ENCODE measurements at places on chromosomes 2 and 18.
A peak's percentile ranks its signal among the peaks of the same experiment; 100 is the strongest.

GRCh38 chr2:36618381-36618780, 20.4 kb upstream of the FEZ2 start:
- DNase-seq: no peak

DNA sequence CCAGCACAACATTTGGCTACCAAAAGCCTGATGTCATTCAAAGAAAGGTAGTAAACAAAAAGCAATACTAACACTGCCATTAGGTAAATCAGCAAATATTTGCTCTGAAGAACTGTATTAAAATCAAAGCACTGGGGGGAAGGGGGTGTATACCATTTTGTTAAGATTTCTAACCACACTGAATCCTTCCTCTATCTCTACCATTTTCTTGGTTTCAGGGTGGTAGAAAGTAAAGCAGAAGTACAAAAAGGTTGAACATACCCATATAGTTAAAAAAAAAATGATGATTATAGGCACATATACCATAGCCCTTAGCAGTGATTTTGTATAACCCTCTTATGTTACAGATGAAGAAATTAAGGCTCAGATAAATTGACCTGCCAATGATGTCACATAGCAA, 437.6 kb downstream of the ZEB2 start:
- no peak for DNase-seq

- no peak for DNase-seq
Observed at GRCh38 chr18:78499586-78499985, 480.0 kb upstream of the SALL3 start.

- no peak for DNase-seq
Observed at GRCh38 chr2:33788044-33788443, 188.9 kb upstream of the FAM98A start.

DNA sequence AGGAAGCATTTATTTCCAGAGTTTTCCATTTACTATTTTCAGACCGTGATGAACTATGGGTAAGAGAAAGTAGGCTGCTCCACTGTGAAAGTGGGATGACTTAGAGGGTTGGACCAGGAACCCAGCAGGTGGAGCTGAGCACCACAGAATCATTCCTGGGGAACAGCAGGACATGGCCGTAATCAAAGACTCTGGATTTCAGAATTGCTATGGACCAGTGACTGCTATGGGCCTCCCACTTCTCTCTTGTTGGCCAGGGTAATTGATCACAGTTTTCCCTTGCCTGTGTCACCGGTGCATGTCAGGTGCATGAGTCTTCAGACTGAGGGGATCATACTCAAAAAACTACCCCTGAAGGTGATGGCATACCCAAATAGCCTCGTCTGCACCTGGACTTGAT, 90.6 kb upstream of the GPC1 start:
- no peak for DNase-seq

- DNase-seq: no peak
Observed at GRCh38 chr2:68512326-68512725, 44.9 kb downstream of the APLF start.

GRCh38 chr2:52445686-52446085, 1321.9 kb upstream of the CHAC2 start:
- no peak for DNase-seq

DNA sequence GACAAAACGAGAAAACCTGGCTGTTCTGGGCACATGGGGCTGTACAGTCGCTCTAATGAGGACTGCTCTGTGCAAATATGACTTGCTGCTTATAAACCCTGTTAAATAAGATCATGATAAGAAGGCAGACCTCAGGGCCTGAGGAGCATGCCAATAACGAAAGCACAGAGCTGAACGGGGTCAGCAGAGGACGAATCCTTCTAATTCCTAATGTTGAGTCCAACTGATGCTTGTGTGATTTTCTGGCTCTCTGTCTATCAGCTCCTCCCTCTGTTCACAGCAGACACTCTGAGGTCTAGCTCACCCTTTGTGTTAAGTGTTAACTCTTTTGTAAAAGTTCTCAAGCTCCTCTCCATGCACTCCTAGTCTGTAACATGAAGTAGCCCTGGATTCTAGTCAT, 167.2 kb upstream of the REV1 start:
- DNase-seq: no peak

DNA sequence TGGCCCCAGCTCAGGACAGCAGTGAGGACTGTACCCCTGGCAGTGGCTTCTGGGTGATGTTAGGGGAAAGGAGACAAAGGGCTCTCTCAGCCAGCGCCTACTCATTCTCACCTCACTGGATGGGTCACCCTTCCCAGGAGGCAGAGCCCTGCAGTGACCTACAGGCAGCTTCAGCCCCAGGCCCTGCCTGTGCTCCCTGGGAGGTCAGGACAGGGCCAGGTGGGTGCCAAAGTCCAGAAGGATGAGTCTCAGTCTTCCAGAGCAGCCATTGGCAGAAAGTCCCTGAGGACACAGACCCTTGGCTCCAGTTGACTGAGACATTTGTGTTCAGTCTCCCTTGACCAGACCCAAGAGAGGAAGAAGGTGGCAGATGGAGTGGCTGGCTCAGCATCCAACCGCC, 75.1 kb downstream of the TEX51 start:
- no peak for DNase-seq

DNA sequence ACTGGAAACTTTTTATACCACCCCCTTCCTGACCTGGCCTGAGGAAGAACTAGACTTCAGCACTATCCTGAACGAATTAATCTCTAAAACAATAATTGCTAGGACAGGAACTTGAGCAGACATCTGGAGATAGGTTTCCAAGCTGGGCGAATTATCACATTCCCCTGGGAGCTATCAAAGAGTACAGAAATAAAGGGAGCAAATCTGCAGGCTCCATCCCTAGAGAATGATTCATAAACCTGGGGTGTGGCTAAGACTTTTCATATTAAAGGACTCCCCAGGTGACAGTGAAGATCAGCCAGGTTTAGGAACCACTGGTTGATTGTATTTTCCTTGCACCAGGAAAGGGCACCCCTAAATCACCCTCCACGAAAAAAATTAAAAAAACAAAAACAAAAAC, 105.6 kb upstream of the NOL4 start:
- no peak for DNase-seq

DNA sequence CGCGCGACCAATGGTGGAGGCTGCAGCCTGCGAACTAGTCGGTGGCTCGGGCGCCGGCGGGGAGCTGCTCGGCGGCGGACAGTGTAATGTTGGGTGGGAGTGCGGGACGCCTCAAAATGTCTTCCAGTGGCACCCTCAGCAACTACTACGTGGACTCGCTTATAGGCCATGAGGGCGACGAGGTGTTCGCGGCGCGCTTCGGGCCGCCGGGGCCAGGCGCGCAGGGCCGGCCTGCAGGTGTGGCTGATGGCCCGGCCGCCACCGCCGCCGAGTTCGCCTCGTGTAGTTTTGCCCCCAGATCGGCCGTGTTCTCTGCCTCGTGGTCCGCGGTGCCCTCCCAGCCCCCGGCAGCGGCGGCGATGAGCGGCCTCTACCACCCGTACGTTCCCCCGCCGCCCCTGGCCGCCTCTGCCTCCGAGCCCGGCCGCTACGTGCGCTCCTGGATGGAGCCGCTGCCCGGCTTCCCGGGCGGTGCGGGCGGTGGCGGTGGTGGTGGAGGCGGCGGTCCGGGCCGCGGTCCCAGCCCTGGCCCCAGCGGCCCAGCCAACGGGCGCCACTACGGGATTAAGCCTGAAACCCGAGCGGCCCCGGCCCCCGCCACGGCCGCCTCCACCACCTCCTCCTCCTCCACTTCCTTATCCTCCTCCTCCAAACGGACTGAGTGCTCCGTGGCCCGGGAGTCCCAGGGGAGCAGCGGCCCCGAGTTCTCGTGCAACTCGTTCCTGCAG, at the start of gene HOXD9:
Gene HOXD9 (plus strand): TSS at position 37 of the 728 bp plus-strand sequence. CDS start 50 bp downstream, at position 87.
- no peak for DNase-seq

- no peak for DNase-seq
Observed at GRCh38 chr2:68860111-68860510, 11.1 kb downstream of the BMP10 start.

DNA sequence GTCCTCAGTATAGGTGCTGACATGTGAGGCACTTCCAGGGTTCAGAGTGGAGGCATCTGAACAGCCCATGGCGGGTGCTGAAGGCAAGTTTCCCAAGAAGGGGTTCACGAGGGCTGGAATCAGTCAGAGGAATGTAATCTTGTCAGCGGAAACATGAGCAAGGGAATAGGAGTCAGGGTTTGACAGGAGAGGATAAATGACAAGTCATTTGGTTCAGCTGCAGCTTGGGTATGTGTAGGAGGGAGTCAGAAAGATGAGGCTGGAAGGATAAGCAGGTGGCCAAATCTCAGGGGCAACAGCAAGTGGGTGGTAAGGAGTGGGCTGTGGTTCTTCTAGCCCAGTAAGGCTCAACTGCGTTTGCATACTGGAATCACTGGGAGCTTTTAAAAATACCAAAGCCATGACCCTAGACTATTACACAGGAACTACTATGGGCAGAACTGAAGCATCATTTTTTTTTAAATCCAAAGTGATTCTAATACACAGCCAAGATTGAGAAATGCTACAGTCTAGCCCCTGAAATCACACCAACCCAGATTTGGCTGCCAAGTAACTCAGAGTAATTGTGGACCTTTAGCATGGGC, 41.8 kb upstream of the NAB1 start:
- no peak for DNase-seq

- no peak for DNase-seq
Observed at GRCh38 chr2:48508461-48509124, 21.4 kb upstream of the STON1 start.

GRCh38 chr18:45166836-45167551, 448.3 kb upstream of the SLC14A2 start:
- DNase-seq: no peak

GRCh38 chr2:23423062-23423872, 38.3 kb downstream of the KLHL29 start:
- no peak for DNase-seq

GRCh38 chr2:96265349-96265839, 403 bp downstream of the TMEM127 start:
- peak; percentile 21 for DNase-seq

- DNase-seq: no peak
Observed at GRCh38 chr2:7927691-7928090, 754.2 kb upstream of the ID2 start.

GRCh38 chr2:187297801-187298200, 150.3 kb downstream of the CALCRL start:
- DNase-seq: no peak

- DNase-seq: no peak
Observed at GRCh38 chr2:233858331-233858730, 4.0 kb upstream of the HJURP start.

GRCh38 chr2:96533292-96534073, 3.1 kb upstream of the ARID5A start:
- no peak for DNase-seq

GRCh38 chr18:24502667-24503523, 42.5 kb downstream of the HRH4 start:
- DNase-seq: no peak

DNA sequence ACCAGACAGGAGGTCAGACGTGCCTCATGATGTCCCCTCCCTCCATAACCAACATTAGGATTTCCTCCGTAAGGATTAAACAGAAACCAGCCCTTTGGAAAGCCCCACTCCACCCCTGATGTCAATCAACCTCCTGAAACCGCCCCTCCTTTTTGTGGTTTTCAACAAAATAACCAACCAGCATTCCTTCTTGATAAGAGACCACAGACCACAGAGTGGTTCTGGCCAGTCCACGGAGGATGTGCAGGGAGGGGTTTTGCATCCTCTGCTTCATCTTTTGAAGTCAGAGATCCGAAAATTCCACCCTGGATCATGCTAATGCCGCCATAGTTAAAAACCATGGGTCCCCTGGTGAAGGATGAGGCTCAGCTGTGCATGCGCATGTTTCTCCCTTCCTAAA, 180.0 kb upstream of the CCDC150 start:
- DNase-seq: no peak

DNA sequence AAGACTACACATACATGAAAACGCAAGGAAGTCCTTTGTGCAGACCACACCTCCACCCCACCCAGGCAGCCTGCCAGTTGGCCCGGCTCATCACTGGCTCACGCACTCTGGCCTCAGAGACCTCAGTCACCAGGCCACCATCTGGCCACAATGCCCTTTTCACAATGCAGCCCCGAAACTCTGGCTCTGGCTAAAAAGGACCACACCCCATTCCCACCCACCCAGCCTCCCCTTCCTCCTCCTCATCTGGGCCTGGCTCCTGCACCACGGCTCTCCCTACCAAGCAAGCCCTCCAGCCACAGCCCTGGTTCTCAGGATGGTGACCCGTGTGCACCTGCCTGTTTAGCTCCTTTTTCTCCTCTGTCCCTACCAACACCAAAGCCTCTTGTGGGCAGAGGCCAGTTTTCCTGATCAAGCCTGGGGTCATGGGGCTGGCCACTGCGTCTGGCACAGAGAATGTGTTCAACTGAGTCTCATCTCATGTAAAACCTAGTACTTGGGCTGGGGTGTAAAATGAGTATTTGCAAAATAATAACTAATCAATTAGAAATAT, 7.4 kb downstream of the HDAC4 start:
- no peak for DNase-seq
